ENCODE measurements at places on chromosomes 1 and 21.
A peak's percentile ranks its signal among the peaks of the same experiment; 100 is the strongest.

DNA sequence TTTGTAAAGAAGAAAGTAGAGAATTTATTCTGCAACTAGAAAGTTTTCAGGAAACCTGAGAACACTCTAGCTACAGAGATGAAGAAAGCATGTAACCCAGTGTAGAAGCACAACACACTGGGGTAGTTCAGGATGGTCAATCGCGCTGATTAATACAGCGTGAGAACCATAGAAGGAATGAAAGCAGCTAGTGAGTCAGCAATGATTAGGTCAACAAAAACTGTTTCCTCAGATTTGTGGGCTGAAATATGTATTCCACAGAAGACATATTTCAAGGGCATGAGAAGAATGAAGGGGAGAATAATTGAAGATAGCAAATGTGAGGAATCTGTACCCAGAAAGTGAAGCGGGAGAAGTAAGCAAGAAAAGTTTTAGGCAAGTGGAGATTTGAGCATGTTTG, 97.8 kb upstream of the ADGRL2 start:
- no peak for DNase-seq

- DNase-seq: peak; percentile 54
Measured at GRCh38 chr21:31236528-31236927, 107.5 kb downstream of the TIAM1 start.

DNA sequence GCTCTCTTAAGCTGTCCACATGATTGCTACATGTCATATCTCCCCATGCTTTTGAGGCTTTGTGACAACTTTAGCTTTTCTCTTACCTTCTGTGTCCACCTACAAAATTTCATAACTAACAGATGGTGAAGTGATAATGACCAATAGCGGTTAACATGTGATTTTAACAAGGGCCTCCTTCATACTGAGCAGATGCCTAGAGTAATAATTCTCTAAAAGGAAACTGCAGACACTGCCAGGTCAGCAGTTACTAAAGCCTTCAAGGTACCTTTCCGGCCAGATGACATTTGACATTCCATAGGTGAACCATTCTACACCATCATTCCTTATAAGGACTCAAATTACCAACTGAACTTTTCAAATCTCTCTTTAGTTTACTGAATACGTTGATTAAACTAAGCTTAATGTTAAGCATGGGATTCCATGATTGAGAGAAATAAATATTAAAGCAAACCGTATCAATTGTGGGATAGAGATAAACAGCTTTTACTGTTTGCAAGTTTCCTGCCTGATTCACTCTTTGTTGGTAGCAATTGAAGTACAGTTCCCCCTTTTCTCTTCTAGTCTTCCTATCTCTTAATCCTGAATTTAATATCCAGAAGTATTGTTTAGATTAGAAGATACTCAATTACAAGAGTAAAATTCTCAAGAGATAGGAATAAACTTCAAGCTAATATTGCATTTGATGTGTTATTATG, 205.1 kb downstream of the PLA2G4A start:
- no peak for DNase-seq

DNA sequence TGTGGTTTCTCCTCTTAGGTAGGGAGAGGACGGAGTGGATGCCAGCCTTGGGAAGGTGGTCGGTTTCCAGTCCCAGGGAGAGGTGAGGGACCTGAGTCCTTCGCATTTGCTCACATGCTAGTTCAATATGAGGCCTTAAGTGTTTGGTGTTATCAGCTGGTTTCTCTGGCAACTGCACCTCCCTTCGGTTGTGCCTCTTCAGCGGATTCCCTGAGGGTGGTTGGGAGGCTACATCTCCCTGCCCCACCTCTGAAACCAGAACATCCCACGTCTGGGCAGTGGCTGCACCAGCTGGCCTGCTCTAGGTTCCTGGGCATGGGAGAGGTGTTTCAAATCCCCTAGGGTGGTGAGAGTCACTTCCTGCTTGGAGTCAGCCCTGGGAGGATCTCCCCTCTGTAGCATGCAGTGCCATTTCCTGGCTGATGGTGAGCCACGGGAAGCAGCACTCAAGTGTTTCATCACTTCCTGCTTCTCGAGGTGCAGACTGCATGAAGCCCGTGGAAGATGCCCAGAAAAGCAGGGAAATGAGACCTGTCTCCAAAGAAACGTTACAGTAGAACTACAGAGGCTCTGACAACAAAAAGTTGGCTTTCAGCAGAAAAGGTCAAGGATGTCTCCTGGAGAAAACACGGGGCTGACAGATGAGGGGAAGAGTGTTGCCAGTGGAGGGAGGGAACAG, 4.5 kb downstream of the TMEM125 start:
- peak; percentile 51 for DNase-seq

- DNase-seq: no peak
Measured at GRCh38 chr1:101025283-101025656, 314 bp downstream of the DPH5 start.

- DNase-seq: no peak
Measured at GRCh38 chr1:47996060-47996405, 1.2 kb downstream of the TRABD2B start.

GRCh38 chr1:191831572-191831971, 326.7 kb upstream of the RGS18 start:
- DNase-seq: no peak

- DNase-seq: no peak
Measured at GRCh38 chr1:93051961-93052360, 27.1 kb upstream of the MTF2 start.

DNA sequence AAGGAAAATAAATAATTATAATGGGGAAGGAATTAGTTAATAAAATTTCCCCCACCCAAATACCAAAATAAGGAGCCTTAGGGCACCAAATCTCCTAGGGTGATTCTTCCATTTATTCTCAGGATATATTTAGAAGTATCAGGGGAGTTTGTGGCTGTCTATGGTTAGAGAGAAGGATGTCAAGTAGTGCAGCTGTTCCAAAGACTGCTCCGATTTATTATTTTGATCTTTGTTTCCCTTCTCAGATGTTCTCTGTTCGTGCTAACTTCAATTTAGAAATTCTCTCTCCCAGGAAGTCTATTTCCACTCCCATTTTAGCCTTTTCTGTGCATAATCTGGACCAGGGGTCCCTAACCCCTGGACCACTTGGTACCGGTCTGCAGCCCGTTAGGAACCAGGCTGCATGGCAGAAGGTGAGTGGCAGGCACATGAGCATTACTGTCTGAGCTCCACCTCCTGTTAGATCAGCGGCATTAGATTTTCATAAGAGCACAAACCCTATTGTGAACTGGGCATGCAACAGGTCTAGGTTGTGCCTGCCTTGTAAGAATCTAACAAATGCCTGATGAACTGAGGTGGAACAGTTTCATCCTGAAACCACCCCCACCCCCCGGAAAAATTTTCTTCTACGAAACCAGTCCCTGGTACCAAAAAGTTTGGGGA, 9.3 kb upstream of the MAST2 start:
- no peak for DNase-seq

DNA sequence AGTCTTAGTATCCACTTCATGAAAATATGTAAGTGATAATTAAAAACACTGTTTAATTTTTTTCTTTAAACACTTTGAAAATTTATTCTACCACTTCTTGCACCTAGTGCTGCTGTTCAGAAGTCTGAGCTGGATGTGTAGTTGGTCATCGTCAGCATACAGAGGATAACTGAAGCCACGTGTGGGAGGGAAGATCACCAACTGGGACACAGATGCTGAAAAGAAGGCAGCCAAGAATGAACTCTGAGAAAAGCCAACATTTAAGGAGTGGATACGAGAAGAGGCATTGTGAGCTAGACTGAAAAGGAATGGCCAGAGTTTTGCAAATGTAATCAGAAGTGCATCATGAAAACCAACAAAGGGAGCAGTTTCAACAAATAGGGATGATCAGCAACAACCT, 24.6 kb upstream of the CLCA4 start:
- DNase-seq: no peak

DNA sequence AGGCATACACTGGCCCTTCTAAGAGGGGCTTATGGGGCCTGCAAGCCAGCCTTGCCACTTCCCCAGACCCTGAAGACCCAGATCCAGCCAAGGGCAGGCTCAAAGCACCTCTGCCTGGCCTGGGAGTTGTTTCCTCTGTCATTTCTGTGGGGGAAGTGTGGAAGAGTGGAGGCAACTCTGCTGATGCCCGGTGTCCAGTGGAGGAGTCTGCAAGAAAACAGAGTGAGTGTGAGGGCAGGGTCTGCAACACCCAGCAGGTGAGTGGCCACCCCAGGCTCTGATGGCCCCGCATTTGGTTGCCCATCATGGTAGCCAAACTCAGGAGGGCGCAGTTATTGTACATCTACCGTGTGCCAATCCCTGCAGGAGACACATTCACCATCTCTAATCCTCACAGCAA, 8.4 kb downstream of the CLEC20A start:
- no peak for DNase-seq

GRCh38 chr1:198623752-198624647, 14.8 kb upstream of the PTPRC start:
- no peak for DNase-seq

GRCh38 chr1:110086961-110087360, 16.5 kb upstream of the ALX3 start:
- no peak for DNase-seq

- no peak for DNase-seq
Measured at GRCh38 chr1:56958526-56958925, 7.3 kb downstream of the C8B start.

- peak; percentile 83 for DNase-seq
Measured at GRCh38 chr1:170562646-170563338, 30.8 kb downstream of the GORAB start.

- DNase-seq: no peak
Measured at GRCh38 chr1:45880930-45881329, 77.5 kb downstream of the MAST2 start.

Data from inflammatory macrophage treated with lipopolysaccharide for 4 hours (primary cell).